Hematopoietic multipotent progenitor cell treated with erythropoietin and hydrocortisone succinate and interleukin-3 and kit ligand, for 4 days (in vitro differentiated cells): ENCODE measurements at places on chromosomes 5 and 9.
A peak's percentile ranks its signal among the peaks of the same experiment; 100 is the strongest.

GRCh38 chr5:146151970-146152369 is 30.5 kb downstream of the LARS1 start:
- peak; percentile 10 for DNase-seq

DNA sequence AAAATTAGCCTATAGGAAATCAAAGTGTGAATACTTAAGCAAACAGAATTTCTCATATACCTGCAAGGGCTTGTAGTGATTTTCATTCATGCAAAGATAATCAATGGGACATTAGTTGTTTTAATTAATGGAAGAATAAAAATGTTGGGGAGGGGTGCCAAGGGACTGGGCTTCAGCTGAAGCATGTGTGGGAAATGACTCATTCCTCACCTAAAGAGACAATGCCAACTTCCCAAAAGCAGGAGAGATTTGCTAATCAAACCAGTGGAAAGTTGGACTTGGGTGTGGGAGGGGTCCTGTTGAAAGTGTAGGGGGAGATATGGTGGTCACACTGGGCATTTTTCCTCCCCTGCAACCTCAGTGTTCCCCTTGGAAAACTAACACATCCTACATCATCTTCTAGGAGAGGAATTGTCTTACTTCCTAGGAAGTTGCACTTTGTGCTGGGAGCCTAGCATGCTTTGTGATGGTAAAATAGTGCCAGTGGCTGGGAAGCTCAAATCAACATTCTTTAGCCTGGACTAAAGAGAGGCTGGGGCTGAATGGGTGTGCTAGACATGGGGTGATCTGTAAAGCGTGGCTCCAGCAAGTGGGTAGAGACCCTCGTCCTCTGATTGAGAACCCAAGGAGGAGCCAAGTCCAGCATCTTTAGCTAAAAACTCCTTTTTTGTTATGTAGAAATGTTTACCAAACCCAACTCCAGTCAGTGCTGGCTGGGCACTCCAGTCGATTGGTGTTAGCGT is 6.4 kb upstream of the LHX2 start:
- no peak for DNase-seq

DNA sequence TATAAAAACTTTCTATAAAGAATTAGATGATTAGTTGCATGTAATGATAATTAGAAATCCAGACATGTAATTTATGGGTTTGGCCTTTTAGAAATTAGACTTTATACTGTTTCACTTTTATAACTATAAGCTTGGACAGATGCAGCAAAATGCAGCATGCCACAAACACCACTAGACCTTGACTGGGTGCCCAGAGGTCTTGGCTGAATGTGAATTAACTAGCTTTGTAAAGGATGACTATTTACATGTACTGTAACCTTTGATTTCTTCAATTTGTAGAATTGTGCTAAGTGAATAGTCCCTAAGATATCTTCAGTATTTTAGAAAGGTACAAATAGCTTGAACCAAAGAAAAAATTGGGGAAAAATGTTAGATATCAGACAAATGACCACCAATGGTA is 2168.1 kb downstream of the MAT2B start:
- DNase-seq = no peak

DNA sequence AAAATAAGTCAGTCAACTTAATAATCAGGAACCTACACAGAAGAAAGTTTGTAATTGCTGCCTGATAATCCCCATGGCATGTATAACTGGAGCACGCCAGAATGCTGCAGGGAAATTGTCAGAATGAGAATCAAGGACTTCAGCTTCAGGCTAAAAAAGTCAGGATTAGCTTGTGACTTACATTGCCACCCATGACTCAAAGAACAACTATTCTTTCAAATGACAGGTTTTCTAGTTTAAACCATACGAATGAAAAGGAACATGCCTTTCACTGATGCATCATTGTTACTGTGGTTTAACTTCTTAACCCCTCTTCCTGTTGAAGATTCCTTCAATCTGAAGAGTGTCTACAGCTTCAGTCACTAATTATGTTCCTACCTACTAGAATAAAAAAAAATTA is 112.4 kb downstream of the ISL1 start:
- DNase-seq = no peak

GRCh38 chr9:126620478-126620877 is 6.8 kb downstream of the LMX1B start:
- DNase-seq = no peak

DNA sequence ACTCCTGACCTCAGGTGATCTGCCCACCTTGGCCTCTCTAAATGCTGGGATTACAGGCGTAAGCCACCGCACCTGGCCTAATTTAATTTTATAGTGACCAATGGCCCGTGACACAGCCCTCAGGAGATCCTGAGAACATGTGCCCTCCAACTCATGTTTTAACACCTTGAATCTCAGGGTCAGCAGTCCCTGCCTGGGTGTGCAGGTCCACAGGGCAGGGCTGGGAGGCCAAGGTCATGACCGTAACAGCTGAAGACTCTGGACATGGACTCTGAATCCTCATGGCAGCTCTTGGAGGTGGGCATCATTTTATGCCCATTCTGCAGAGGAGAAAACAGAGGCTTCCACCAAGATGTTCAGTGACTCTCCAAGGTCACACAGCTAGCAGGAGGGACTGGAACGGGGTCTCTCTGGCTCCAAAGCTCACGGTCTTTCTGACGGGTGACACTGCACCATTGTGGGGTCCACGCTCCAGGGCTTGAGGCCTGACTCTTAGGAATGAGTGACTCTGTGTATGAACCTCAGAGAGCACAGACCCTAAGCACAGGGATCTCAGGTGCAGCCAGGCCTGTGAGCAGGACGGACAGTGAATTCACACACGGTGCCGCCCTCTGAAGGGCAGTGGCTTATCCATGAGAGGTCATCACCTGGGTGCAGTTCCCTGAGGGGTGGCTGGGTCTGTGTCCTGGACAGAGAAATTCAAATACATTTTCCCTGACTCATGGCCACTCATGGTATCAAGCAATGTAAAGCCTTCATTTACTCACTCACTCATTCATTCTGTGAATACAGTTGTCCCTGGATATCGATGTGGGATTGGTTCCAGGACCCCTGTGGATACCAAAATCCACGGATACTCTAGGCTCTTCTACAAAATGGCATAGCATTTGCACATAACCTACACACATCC is 32.8 kb upstream of the LAMC3 start:
- no peak for DNase-seq

DNA sequence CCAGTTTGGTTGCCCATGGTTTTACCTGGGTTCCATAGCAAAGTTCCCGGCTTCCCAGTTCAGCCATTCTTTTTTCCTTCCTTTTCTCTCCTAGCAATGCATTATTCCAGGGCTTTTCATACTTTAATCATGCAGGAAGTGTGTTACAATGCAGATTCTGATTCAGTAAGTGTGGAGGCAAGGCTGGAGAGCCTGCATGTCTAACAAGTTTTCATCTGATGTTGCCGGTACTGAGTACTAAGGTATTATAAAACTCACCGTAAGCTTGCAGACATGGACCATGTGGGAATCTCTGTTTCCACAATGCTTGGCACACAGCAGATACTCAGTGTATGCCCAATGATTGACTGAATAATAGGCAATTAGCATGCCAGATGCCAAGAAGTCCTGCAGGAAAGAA is 102.9 kb upstream of the SHB start:
- DNase-seq = no peak

- DNase-seq = peak; percentile 92
Measured at GRCh38 chr9:120877276-120878034, 467 bp upstream of the PHF19 start.

GRCh38 chr9:33415501-33416038 is 13.2 kb upstream of the AQP7 start:
- peak; percentile 79 for DNase-seq
